ENCODE measurements at places on chromosomes 1 and 21. TPM values are rescaled to one million over a fixed set of nuclear protein-coding genes. Genes with fewer than 3 reads are reported as not detected.

Gene GATAD2B
- total RNA-seq, result 4.3 TPM

Gene TFF3
- total RNA-seq, result not detected

Gene TMEM201
- total RNA-seq, result 5.7 TPM

Gene NUAK2
- 4.4 TPM for total RNA-seq

Gene UAP1
- 457 TPM for total RNA-seq

Gene TEDDM1
- total RNA-seq, result not detected

Gene CACNA1E
- not detected for total RNA-seq

Gene LMOD1
- 7.8 TPM for total RNA-seq

Gene OPTC
- total RNA-seq, result not detected

Gene DCDC2B
- not detected for total RNA-seq

Gene E2F2
- 1.2 TPM for total RNA-seq

Measured in GM23248 (cell line).